ENCODE measurements at places on chromosomes 12 and 14.

DNA sequence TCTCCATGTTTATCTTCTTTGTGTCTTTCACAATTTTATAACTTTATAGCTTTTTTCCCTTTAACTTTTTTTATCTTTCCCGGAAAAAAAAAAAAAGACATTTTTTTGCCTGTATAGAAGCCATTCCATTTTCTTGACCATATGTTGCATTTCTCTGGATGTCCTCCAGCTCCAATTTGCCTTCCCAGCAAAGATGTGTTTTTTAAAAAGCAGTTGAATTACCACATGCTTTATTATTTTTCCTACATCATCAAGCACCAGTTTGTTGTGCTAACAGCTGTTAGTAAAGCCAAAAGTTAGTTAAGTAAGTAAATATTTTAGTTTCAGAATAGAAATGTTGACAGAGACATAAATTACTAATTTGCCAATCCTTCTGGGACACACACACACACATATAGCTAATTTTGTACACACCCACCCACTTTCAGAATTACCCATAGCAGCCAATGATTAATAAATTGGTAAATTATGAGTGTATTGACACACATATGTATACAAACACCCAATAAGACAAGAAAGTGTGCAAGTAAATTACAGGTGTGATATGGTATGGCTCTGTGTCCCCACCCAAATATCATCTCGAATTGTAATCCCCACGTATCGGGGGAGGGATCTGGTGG lies 118.3 kb downstream of the SLC38A6 start:
- DNase-seq = no peak

DNA sequence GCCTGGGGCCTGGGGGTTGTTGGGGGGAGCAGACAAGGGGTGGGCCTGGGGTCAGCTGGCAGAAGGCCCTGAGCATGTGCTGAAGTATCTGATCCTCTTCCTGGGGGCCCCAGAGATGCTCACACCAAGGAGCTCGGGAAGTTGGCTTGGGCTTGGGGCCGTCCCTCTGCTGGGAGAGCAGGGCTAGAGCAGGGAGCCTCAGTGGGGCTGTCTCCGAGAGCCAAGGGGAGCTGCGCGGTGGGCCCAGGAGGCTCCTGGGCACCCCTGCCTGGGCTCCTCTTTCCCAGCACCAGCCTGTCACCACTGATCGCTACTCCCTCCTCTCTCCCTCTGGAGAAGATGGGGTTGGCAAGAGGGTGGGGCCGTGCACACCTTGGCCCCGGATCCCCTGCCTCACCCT lies 28.3 kb downstream of the BEGAIN start:
- no peak for DNase-seq

DNA sequence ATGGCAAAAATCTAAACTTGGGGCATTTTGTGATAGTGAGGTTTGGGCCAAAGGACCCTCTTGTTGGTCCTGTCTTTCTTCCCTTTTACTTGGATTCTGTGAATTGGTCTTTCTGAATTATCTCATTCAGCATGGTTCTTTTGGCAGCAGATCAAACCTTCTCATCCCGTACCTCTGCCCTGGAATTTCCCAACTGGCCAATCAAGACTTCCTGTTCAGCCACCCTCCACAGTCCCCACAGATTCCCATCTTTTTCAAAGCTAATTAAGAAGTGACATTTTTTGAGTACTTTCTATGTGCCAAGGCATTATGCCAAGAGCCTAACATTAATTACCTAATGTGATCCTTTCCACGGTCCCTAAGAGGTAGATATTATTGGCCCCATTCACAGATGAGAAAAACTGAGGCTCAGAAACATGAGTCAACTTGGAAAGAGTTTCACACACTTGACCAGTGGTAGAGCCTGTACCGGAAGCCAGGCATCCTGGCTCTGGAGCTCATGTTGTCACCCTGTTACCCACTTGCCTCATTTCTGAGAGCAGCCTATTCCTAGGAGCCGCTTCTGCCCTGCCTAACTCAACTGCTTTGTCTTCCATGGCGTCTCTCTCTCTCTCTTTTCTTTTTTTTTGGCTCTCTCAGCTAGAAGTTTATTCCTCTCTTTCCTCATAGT lies 135.9 kb downstream of the C12orf75 start:
- DNase-seq = no peak

DNA sequence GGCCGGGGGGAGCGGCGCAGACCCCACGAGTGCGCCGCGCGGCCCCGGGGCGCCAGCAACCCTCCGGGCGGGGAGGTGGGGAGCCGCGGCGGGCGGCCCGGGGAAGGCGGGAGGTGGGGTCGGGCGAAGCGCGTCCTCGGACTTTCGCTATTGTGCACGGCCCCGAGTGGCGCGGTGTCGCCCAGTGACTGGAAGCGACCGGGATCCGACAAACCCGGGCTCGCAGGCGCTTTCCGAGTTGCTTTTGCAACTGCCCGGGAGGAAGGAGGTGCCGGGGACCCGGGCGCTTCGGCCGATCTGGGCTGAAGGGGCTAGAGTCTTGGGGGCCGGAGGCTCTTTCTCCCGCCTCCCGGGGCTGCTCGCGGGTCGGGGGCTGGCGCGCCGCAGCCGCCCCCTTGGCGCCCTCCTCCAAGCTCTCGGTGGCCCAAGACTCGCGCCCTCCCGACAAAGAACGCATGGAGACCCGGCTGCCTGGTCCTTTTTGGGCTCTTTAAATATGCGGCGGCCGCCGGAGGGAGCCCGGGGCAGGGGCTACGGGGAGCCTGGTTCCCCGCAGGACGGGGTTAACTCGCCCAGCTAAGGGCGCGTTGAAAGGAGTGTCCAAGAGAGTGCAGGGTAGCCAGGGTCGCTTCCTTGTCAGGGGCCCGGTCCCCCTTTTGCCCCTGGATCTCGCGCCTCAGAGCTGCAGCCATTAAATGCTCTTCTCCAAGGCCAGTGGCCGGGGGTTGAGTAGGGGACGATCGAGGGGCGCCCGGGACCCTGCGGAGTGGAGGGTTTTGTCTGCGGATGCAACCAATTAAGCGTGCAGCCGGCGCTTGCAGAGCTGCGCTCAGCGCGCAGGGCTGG lies 1.4 kb downstream of the HMGA2 start:
- DNase-seq = no peak

DNA sequence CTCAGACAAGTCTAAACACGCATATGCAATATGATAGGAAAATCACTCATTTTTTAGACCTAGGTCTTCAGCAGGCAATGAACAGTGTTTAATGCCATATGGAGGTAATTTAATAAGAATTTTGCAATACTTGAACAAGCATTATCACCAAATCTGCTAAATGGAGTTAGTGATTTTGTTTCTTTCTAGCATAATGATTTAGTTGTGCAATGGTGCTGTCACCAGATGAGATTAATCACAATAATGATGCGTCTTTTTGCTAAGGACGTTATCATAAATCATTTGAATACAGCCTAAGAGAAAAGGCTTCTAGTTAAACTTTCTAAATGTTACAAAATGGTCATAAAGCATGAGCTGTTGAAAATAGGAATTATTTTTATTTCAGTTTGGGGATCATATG lies 170.0 kb upstream of the SLC16A7 start:
- DNase-seq = no peak

DNA sequence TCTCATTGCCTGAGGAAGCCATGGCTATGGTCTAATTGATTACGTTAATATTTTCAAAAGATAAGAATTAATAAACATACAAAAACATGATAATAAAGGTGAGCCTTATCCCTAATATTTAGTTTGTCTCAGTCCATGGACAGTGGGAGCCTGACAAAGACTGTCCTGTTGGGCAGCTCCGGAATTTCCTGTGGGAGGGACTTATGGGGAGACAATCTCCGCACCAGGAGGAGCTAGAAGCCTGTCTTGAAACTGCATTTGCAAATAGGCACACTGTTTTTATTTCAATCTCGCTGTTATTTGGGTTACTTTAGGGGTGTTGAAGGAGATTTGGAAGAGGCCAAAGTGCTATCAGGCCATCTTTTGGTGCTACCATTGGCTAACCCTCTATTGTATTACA lies 50.8 kb upstream of the ZDHHC17 start:
- DNase-seq = no peak

GRCh38 chr12:106584104-106585064 lies 1.6 kb downstream of the RFX4 start:
- no peak for DNase-seq

- DNase-seq = no peak
These were observed 250.4 kb upstream of the SFSWAP start for GRCh38 chr12:131460520-131460919.

DNA sequence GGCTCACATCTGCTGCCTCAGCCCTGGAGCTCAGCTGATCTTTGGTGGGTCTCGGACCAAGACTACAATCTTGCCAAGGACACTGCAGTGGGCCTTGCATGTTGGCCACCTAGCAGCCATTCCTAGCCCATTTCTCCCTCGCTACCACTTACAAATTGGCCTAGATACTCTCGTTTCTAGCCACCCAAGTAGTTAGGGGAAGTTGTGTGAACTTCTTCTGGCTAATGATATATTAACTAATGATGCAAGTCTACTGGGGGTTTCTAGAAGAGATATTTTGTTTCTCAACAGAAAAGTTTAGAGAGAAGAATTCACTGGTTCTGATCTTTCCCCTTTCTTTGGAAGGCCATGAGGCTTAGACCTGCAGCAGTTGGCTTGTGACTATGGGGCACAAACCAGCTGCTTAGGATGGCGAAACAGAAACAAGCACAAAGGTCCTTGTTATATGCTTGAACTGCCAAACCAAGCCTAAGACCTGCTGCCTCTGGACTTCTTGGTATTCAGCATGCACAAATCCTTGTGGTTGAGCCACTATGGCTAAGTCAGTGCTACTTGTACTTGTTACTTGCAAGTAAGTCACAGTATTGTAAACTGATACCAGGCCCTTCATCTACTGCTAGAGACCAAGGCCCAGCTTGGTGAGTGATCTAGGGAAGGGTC lies 30.5 kb upstream of the GPATCH2L start:
- DNase-seq = no peak

- no peak for DNase-seq
These were observed 44.3 kb upstream of the TRAF3 start for GRCh38 chr14:102732924-102733323.

All from GM12864 (cell line).